ENCODE measurements at places on chromosomes 7 and 10. TPM values are rescaled to one million over a fixed set of nuclear protein-coding genes. Genes with fewer than 3 reads are reported as not detected.

The ATRNL1 gene
- polyA plus RNA-seq, result 27.8 TPM

DNA sequence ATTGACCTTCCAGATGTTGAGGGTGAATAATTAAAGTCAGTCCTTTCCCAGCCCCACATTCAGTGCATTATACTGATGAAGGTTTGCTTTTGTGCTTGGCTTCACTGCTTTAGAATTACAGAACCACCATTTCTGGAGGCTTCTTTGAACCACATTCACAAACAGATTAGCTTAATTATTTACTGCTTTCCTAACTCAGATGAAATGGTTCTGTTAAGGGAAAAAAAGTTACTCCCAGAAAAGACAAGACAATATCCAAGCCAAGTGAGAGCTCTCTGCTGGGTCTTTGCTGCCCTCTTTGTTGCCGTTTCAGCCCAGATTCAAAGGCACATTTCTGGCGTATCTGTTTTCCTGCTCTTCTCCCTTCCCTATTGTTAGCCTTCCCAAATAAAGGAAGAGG lies 188.9 kb downstream of the AHR start:
- DNase-seq, result no peak

DNA sequence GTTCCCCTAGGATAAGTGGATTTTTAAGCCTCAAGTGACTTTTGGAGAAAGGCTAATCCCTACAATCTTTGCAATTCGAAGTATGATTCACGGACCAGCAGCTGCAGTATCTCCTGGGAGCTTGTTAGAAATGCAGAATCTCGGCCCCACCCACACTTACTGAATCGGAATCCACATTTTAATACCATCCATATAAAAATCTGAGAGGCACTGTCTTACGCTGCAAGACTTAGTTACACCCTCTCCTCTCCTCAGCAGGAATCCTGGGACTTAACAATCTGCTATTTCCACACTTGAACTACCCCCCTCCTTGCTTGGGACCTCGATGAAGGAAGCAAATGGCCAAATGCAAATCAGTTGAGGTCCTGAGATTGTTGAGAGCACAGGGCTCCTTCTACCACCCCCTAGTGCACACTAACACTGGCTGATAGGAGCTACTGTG lies 21.0 kb downstream of the ITPRIP start:
- DNase-seq, result no peak

The FBXL13 gene
- polyA plus RNA-seq, result 4.3 TPM

DNA sequence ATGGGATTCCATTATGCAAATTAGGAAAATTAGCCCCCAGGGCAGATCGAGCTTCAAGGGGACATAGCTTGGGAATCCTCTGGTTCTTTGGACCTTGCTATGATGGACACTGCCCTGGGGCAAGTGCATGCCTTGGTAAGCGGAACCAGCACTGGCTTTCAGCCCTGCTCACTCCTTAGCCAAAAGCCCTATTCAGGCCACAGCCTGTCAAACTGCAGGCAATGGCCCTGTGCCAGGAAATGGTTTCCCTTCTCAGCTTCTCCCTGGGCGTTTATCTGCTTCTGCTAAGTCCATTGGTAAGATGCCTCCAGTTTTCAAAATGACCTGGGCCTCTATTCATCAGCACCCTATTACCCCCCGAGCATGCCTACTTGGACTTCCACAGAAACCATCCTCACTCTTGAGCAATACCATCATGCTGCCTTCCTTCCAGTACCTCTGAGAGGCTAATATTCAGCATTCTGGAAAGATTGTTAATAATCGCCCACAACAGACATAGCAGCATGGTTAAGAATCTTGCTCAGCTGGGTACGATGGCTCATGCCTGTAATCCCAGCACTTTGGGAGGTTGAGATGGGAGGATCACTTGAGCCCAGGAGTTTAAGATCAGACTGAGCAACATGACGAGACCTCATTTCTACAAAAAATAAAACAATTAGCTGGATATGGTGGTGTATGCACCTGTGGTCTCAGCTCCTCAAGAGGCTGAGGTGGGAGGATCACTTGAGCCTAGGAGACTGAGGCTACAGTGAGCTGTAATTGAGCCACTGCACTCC lies 918.6 kb upstream of the AUTS2 start:
- DNase-seq, result no peak

DNA sequence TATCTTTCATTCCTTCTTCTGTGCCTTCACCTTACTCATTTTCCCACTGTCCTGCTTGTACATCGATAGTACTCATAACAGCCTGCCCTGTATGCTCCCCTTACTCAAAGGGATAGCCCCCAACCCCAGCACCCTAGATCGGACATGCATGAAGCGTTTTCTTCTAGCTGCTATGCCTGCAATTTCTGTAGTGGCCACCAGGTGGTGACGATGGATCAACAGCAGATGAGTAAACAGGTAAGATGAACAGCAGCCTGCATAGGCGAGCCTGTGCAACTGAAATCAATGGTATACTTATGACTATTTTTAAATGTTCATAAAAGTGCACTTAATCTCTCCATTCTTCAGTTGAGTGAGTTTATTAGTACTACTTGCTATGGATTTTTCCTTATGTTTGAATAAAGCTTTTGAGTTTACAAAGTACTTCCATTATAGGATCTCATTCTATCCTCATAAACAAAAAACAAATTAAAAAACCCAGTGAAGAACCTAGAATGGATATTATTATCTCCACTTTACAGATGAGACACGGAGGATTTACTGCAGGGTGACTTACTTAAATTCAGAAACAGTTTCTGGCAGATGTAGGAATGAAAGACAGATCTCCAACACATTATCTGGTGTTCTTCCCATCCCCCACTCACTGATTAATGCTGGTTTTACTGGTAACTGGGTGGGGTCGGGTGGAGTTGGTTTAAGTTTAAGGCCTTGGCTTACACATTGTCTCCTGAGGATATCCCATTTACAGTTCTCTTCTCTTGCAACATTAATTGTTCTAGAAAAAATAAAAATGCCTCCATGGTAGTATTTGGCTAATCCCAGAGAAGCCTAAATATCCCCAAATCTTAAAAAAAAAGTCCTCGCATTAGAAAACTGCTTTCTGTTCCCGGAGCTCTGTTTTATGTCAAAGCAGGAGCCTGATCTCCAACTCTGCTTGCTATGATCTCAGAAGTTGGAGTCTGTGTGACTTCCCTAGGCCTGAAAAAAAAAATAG lies 222.1 kb downstream of the GLI3 start:
- DNase-seq, result no peak

- no peak for DNase-seq
Observed at GRCh38 chr7:23018750-23019149, 4.8 kb upstream of the HYCC1 start.
